Activated naive CD8-positive, alpha-beta T cell treated with anti-CD3 and anti-CD28 coated beads, Interleukin-2, amount 50 U/mL, for 24 hours (primary cell): ENCODE measurements at places on chromosomes 7 and 10.

DNA sequence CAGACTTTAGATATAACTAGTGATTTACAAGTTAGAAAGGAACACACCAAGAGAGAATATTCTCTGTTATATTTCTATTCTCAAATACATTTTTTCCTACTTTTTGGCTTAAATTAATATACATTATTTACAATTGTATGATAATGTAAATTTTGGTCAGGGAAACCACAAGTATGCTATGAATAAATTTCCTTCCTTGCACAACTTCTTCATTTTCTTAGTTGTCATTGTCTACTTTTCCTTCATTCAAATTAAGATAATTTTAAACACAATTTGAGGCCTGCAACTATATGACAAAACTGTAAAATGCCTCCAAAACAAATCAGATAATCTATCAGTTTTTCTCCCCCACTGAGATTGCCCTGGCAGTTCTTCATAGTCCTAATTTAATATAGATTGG is 131.3 kb downstream of the CDK14 start:
- no peak for DNase-seq

DNA sequence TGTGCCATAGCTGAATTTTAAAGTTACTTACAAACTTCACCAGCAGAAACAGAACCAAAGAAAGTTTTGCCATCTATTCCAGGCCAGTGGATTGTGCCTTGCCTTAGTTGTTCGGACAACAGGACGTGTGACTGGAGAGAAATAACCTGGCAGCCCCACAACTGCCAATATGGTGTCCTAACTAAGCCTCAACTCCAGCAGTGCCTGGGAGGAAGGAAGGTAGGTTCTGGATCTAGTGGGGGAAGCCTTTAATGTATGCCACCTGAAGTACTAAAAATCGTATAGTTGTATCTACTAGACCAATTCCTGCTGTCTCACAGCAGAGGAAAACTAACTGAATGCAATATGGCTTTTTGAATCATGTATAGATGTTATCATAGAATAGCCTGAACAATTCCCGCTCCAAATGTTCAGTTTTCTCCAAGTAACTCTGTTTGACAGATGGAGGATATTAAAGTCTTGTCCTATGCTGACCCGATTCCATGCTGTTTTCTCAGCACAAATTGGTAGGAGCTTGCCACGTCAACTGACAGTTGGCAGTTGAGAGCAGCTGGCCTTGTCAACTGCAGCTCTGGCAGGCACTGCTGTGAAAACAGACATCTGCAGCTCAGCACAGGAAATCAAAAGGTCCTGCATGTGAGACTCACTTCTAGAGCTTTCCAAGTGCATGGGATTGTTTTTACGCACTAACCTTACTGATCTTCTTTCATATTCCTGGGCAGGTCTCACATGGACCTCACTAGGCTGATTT is 84.5 kb upstream of the WNT16 start:
- no peak for DNase-seq

DNA sequence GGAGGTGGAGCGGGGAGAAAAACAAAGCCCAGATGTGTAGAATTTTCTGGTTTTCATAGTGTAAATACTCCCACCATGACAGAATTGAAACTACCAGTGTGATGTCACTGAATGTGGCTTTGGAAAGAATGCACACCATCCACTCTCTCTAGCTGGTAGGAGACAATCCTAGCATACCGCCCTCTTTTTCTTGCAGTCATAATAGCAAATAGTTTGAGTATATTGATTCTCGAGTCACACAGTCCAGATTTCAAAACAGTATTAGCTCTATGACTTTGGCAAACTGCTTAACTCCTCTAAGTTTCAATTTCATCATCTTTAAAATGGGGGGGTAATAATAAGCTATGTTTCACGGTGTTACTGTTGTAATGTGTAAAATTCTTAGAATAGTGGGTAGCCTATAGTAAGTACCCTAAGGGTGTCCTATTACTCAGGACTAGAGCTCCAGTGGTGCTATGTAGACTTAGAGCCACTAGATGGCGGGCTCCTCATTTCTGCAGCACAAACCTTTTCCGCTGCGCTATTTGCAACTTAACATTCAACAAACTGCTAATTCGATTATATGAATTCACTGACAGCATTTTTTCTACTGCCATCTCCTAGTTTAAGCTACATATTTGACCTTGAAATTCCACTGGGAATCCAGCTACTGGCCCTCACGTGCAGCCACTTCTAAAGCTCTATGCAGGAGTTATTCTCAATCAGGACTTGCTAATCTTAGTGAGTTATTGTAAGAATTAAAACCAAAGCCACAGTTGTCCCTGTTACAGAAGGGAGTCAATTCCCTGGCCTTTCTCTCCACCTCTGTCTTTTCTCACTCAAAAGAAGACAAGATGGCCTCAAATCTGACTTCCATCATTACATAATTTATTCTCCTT is 18.7 kb downstream of the TAS2R40 start:
- DNase-seq: peak; percentile 64

- no peak for DNase-seq
These were observed 19.0 kb downstream of the ABCB1 start for GRCh38 chr7:87581723-87582122.

- DNase-seq: no peak
These were observed 28.8 kb upstream of the JCAD start for GRCh38 chr10:30088178-30088577.

GRCh38 chr7:144670218-144670617 is 165.6 kb downstream of the TPK1 start:
- DNase-seq: no peak

- DNase-seq: no peak
These were observed 3.4 kb downstream of the TWIST1 start for GRCh38 chr7:19113855-19114550.

DNA sequence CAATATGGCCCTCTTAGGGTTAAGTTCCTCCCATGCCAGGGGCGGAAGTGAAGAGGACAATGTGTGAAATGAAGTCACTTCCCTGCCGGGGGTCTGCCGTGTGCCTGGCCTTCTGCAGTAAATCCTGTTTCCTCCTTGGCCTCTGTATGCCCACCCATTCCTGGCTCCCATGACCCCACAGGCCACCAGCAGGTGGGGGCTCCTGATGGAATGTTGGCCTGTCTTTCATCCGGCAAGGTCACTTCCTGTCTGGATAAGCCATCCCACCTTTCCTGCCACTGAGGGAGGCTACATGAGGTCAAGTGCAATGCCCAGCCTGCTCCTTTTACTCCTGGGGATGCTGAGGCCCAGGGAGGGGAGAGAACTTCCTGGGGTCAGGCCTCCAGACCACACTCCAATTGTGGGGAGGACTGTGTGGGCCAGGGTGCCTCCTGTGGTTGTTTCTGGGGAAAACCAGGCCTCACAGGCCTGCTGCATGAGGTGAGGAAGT is 22.3 kb downstream of the PALD1 start:
- DNase-seq: no peak

- no peak for DNase-seq
These were observed 9.9 kb upstream of the SRRM3 start for GRCh38 chr7:76191783-76192240.

- DNase-seq: no peak
These were observed 244.2 kb downstream of the CCDC3 start for GRCh38 chr10:12757351-12757750.

GRCh38 chr7:112186300-112186699 is 19.9 kb downstream of the DOCK4 start:
- DNase-seq: no peak

DNA sequence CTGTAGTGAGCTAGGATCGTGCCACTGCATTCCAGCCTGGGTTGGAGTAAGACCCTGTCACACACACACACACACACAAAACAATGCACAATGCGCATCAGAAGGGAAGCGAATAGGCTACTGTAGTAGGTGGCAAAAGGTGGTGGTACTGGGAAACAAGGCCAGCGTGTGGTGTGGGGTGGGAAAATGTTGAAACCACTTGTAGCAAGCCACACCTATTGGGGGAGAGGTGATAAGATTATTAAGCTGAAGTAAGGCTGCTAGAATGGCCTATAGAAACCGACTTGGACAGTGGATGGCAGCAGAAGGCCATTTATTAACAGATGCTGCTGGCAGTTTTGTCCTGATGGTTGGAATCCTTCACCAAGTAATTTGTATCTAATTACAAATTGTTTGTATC is 7.2 kb upstream of the CHCHD1 start:
- no peak for DNase-seq

GRCh38 chr10:58177362-58177947 is 90.2 kb downstream of the IPMK start:
- DNase-seq: no peak

DNA sequence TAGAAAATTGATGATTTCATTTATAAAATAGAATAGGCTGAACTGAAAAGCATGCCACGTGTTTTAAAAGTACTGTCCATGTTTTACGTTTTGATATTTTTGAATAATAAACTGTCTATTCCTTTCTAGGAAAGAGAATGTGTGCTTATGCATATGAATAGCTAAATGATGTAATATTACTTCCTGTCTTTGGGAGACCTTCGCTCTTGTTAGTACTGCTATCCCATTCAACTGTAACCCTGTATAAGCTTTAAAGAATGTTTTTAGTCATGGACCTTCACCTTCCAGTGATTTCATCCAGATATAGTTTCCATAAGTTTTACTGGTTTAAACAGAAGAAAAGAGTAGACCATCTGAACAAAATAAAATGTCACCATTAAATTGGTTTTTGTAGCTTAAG is 274.4 kb upstream of the SEMA3A start:
- DNase-seq: no peak

DNA sequence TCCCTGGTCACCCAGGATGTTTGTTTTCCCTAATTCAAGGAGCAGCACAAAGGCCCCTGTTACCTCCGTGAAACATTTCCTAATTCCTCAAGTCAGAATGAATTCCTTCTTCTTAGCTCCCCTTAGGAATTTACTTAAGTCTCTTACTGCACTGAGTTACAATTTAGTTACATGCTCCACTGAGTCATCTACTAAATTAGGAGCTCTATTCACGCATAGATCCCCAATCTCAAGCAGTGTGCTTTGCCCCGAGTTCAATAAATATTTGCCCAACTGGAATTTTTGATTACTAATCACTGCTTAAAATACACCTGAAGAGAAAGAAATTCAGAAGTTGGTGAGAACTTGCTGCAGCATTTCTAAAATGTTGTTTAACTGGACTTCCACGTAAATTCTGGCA is 329.4 kb upstream of the MYO3A start:
- DNase-seq: no peak

DNA sequence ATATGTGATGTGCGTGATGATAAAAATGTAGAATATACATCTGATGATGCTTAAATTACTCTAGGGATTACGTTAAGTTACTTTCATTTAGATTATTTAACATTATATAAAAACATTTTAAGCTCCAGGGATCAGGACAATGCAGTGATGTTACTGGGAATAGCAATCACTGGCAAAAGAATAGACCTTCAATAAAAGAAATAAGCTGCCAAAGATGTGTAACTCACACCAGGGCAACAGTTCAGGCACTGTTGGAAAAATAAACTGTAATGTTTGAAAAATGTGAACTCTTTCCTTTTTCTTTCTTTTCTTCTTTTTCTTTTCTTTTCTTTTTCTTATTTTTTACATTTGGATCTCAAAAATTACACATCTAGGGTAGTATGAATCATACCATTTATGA is 131.7 kb downstream of the SEMA3D start:
- DNase-seq: no peak

- no peak for DNase-seq
These were observed 27.7 kb downstream of the CDK6 start for GRCh38 chr7:92808635-92809034.

GRCh38 chr10:77711683-77712049 is 74.1 kb upstream of the KCNMA1 start:
- DNase-seq: no peak

- no peak for DNase-seq
These were observed 143.4 kb downstream of the PPP1R3A start for GRCh38 chr7:113775401-113775800.

- no peak for DNase-seq
These were observed 6.4 kb downstream of the ZMIZ2 start for GRCh38 chr7:44754802-44755697.

GRCh38 chr7:84389242-84389641 is 194.7 kb upstream of the SEMA3A start:
- no peak for DNase-seq

DNA sequence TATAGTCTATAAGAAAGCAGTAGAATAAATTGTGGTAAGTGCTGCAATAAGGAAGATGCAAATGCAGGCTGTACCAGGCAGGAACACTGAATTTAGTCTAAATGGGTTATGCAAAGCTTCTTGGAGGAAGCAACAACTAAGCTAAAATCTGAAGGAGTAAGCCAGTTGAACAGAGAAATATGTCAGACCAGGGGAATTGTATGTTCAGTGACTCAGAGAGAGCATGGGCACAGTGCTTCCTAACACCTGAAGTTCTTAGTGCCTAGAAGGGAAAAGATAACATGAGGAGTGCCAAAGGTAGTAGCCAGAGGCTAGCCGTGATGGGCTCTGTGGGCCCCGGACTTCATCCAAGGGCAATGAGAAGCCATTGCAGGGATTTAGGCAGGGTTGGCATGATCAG is 204.1 kb upstream of the KMT2E start:
- no peak for DNase-seq

DNA sequence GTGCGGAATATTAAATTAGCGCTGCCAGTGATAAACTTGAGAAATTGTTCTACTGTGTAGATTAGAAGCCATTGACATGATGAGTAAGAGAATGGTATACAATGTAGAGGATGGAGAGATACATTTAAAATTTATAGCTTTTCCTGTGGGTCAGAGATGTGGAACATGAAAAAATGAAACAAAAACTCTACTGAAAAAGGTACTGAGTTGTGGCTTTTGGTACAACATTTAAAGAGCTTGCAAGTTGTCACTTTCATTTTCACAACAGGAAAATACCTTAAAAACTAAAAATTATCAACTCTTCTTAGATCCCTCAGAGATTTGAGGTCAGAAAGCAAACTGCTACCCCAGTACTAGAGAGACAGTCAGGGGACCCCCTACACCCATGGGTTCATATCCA is 348.8 kb upstream of the CDC14C start:
- no peak for DNase-seq

DNA sequence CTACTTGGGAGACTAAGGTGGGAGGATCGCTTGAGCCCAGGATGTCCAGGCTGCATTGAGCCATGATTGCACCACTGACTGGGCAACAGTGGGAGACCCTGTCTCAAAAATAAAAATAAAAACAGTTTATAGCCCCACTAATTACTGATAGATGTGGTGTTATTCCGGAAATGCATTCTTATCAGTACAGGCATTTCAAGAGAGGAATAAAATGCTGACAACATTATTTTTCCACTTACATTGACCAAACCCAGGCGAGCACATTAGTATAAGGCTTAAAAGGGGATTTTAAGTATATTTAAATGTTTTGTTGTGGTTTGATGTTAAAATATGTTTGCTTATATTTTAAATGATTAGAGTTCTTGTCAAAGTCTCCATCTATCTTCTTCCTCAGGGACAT is 359.5 kb downstream of the PLXDC2 start:
- DNase-seq: no peak

GRCh38 chr7:1693419-1693990 is 23.4 kb downstream of the ELFN1 start:
- no peak for DNase-seq

GRCh38 chr10:47349516-47349915 is 1.4 kb downstream of the RBP3 start:
- DNase-seq: no peak

GRCh38 chr7:115058726-115059125 is 136.8 kb downstream of the MDFIC start:
- no peak for DNase-seq
